ENCODE measurements at places on chromosomes 3 and 15.

DNA sequence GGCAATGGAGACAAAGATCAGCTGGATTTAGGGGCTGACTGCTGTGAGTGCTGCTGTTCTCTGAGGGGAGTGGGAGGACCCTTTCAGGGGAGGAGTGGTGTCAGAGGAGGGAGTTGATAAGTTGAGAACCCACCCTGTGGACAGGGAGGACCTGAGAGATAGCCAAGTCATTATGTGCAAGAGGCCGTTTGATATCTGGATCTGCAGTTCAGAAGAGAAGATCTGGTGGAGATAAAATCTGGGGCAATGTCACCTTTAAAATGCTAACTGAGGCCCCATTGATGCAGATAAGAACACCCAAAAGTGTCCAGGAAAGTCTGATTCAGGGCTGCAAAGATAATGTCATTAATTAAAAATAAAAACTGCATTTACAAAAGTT is 256.1 kb upstream of the HES1 start:
- no peak for DNase-seq

GRCh38 chr3:113204371-113204770 is 7.0 kb upstream of the BOC start:
- DNase-seq, result no peak

DNA sequence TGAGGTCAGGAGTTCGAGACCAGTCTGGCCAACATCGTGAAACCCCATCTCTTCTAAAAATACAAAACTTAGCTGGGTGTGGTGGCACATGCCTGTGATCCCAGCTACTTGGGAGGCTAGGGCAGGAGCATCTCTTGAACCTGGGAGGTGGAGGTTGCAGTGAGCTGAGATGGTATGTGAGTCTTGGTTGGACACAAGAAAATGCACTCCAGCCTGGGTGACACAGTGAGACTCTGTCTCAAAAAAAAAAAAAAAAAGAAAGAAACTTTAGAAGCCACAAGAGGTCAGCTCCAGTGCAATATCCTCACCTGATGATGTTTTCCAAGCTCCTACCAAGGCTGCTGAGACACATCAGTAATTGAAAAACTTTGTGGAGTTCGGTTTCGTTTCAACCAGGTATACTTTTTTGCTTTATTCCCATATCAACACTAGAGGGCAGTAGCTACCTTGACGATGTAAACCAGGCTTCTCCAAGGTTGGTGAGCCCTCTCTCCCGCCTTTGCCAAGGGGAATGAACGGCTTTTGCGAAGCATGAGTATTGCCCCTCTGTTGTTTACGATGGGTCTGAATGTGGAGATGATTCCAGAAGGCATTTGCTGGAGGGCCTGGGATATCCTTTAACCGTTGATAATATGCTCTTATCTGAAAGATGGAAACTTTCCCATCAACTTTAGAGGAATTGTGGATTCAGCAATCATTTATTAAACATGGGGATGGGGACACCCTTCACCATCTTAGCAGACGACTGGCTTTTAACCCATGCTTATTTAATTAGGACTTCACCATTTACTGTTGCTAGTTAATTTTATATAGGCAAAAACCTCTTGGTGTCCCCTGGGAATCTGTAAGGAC is 202.8 kb downstream of the SV2B start:
- DNase-seq, result no peak

GRCh38 chr3:107953722-107954121 is 137.1 kb downstream of the CD47 start:
- no peak for DNase-seq

DNA sequence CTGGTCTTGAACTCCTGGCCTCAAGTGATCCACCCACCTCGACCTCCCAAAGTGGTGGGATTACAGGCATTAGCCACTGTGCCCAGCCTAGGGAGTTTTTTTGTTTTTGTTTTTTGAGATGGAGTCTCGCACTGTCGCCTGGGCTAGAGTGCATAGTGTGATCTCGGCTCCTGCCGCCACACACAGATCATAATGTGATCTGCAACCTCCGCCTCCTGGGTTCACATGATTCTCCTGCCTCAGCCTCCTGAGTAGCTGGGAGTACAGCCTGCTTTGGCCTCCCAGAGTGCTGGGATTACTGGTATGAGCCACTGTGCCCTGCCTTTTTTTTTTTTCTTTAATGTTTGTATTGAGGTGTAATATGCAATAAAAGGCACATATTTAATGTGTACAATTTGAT is 78.2 kb downstream of the SMAD3 start:
- DNase-seq, result no peak

- peak; percentile 69 for DNase-seq
These were observed at the start of gene GSK3B for GRCh38 chr3:120093911-120094775. Gene GSK3B (minus strand): TSS chr3:120094447. CDS start chr3:120093434, 1,013 bp downstream.

- no peak for DNase-seq
These were observed 1.6 kb downstream of the C2CD4B start for GRCh38 chr15:62163397-62164013.

- DNase-seq, result no peak
These were observed 1063.1 kb downstream of the NTRK3 start for GRCh38 chr15:87193481-87193880.

GRCh38 chr15:59699810-59700431 is 10.8 kb upstream of the BNIP2 start:
- DNase-seq, result no peak

GRCh38 chr3:196774848-196775422 is 35.3 kb downstream of the PAK2 start:
- no peak for DNase-seq

GRCh38 chr3:184687363-184688015 is 24.4 kb downstream of the MAGEF1 start:
- DNase-seq, result no peak

- DNase-seq, result no peak
These were observed 492.6 kb downstream of the LPP start for GRCh38 chr3:188646592-188646991.

DNA sequence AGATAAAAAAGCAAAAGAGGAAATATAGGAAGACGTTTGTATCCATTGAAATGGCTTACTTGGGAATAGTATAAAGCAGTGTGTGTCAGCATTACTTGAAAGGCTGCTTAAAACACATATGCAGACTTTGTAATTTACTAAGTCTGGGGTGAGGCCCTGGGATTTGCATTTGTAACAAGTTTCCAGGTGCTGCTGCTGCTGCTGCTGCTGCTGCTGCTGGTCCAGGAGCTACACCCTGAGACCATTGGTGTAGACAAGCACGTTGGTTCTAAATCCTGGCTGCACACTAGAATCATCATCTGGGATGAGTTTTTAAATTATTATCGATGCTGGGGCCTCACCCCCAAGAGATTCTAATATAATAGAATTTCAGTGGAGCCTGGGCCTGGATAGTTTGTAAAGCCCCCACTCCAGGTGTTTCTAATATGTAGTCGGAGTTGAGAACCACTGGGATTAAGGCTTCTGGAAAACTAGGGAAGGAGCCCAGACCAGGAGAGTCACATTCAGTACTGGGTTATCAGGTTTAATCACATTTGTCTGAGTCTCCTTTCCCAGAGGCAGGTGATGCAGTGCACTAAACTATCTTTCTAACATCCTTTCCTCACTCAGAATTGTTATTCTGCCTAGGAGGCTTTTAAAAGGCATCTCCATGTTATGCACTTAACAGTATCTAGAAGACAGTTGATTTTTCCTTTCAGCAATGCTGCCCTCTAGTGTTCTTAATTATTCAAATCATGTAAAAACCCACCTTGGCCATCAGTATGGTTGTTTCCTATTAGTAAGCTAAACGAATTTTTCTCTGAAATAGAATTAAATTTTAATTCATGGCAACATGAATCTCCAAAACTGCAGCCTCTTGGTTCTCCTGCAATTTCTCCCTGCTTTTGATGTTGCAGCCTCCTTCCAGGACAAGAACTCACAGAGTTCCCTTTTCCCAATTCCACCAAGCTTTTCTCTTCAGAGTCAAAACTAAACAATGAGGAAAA is 45.4 kb downstream of the SSR3 start:
- DNase-seq, result no peak

DNA sequence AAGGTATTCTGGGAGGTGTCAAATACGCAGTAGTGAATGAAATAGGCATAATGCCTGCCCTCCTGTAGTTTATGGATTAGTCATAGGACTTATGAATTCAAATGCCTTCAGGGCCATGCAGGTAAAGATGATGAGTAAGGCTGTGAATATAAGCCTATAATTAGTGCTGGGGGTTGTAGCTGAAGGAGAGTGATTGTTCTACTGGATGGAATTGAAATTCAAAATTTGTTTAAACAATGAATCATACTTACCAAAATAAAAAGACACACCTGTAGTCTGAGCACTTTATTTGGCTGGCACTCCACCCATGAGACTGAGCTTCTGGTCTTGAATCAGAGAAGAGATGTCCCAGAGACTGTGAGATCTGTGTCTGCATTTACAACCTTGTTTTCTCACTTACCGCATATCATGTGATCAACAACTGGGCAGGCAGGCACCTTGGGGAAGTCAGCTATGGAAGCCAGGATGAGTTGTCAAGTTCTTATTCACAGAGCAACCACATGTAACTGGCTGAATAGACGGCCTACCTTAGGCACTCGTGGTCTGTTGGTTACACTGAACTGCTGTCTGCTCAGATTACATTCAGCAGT is 291.8 kb downstream of the NAALADL2 start:
- no peak for DNase-seq

DNA sequence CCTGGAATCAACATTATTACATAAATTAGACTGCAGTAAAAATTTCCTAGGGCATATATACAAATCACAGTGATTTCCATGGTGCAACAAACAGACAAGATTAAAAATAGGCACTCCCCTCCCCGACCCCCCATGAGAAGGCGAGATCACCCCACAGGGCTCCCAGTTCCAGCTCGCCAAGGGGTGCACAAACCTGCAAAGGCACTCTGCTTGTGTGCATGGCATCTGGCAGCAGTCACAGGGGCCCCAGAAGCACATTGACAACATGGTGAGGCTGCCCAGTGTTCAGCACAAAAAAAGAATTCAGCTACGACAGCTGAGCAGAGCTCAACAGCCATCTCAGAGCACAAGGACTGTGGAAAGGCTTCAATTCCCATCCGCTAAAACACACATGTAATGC is 19.2 kb upstream of the CERS3 start:
- DNase-seq, result no peak

- DNase-seq, result no peak
These were observed 594.4 kb downstream of the FOXP1 start for GRCh38 chr3:70989174-70989573.

GRCh38 chr3:138082992-138083386 is 32.4 kb downstream of the DZIP1L start:
- DNase-seq, result no peak

- DNase-seq, result no peak
These were observed 376.7 kb upstream of the PDZRN3 start for GRCh38 chr3:74001436-74001835.

GRCh38 chr3:137866933-137867332 is 102.8 kb downstream of the SOX14 start:
- no peak for DNase-seq

- no peak for DNase-seq
These were observed 178.9 kb downstream of the IGF1R start for GRCh38 chr15:98827217-98827616.

DNA sequence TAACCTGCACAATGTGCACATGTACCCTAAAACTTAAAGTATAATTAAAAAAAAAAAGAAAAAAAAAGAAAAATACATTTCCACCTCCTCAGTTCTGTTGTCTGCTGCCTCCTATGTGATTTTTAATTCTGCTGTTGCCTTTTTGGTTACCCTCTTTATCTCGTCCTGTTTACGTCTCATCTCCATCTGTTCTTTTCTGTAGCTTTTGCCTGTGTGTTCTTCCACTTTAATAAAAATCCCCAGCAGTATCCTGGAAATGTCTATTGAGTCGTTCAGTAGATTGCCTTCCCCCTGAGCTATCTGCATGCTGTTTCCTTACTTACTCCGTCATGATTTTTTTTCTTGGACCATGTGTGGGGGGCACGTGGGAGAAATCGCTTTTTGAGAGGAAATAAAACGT is 302.5 kb downstream of the FEZF2 start:
- no peak for DNase-seq

DNA sequence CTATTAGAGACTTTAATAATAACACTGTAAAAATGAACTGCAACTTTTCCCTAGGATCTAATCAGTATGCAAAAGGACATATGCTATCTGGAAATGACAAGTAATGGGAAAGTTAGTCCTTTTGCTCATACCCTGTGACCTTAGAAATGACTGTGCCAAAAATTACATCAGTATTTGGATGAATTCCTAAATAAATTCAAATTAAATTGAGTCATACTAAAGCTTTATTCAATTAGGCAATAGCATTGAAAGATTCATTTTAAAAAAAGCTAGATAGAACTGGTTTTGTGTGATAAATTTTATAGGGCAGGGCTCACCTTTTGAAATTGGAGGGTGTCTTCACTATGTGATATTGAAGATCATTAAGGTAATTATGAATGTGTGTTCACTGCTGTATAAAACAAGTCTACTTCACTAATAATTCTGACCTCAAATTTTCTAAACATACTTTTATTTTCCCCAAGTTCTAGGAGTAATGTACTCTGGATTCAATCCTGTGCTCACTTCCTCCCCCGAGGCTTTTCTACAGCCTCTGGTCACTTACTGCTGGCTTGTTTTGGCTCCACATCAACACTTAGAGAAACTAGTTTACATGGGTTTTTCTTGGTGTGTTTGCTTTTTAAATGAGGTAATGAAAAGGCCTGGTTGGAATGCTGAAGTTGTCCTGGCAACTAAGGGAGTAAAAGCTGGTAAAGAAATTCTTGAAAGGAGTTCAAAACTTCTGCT is 44.4 kb upstream of the SPTSSB start:
- DNase-seq, result no peak

DNA sequence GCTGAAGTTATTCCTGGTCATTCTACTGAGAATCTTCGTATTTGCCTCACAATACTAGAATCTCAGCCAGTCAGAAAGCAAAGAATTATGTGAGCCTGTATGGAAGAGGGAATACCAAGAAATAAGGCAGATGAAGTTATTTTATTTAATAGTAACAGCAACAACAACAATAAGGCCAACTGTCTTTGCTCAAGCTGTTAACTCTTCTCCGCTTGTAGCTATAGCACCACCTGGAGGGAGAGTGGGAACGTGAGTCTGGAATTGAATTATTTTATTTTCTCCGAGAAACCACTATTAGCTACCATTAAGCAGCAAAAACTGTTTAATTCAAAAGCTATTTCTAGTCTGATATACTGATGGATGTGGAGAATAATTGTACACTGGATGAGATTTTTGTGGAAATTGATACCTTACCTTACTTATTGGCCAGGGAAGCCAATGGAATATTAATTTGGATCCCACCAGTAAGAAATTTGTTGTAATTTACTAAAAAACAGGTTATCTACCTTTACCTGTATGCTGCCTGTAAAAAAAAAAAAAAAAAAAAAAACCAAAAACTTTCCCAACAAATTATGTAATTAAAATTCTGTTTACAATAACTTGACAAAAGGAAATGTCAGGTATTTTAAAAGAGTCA is 50.1 kb downstream of the CALML4 start:
- DNase-seq, result no peak

- DNase-seq, result no peak
These were observed 123.8 kb downstream of the TLE3 start for GRCh38 chr15:69973880-69974279.
